ENCODE measurements at places on chromosomes 5 and 9. TPM values are rescaled to one million over a fixed set of nuclear protein-coding genes. Genes with fewer than 3 reads are reported as not detected.

Gene F2RL2
- 0.10 TPM for total RNA-seq

Gene PRELID1
- 279 TPM for total RNA-seq

Gene IL4
- total RNA-seq = not detected

Gene DMRT3
- not detected for total RNA-seq

Gene S1PR3
- total RNA-seq = 7.2 TPM

Gene PFN3
- total RNA-seq = not detected

Gene TAS2R1
- not detected for total RNA-seq

- H3K4me1 ChIP-seq = no peaks in the 10 kb centered on the region
- DNase-seq = no peak
- no peaks in the 10 kb centered on the region for H3K36me3 ChIP-seq
- no peak overlapping the region for H3K4me3 ChIP-seq
Measured at GRCh38 chr9:131800843-131801242, 61.0 kb upstream of the RAPGEF1 start.

- H3K4me1 ChIP-seq = no peaks in the 10 kb centered on the region
- no peak for DNase-seq
- no peak overlapping the region for H3K27ac ChIP-seq
- no peaks in the 10 kb centered on the region for H3K27me3 ChIP-seq
Measured at GRCh38 chr5:60136841-60137240, 243.3 kb upstream of the PDE4D start.

- H3K4me1 ChIP-seq = no peaks in the 10 kb centered on the region
- no peaks in the 10 kb centered on the region for H3K27me3 ChIP-seq
- peak overlapping the region; percentile 56 for H3K4me3 ChIP-seq
- DNase-seq = no peak
- H3K36me3 ChIP-seq = no peaks in the 10 kb centered on the region
- no peak overlapping the region for H3K27ac ChIP-seq
Measured at GRCh38 chr5:140869555-140869886, 764 bp downstream of the PCDHA11 start.

DNA sequence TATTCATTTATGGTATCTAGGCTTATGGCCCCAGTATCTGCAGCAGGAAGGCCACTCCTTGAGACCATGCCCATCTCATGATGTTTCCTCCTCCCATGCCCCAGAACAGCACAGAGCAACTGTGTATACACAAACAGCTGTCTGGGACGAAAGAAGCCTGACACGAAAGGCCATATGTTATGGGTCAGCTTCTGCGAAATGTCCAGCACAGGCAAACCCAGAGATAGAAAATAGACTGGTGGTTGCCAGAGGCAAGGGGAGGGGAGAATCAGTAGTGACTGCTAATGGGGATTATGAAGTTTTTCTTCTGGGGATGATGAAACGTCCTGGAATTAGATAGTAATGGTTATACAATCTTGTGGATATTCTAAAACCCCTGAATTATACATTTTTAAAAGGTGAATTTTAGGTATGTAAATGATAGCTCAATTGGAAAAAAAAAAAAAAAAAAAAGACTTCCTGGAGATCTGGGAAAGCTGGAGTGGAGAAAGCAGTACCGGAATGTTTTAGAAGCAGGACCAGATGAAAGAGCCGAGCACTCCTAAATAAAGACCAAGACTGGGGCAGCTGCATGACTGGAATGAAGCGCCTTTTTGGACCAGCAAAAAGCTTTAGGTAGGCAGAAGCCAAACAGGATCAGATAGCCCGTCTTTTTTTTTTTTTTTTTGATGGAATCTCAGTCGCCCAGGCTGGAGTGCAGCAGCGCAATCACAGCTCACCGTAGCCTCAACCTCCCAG lies 29.2 kb downstream of the PCDHGC5 start:
- H3K27ac ChIP-seq = no peak overlapping the region
- no peaks in the 10 kb centered on the region for H3K27me3 ChIP-seq
- peaks cover 28% of the 10 kb centered on the region for H3K36me3 ChIP-seq
- peaks cover 9% of the 10 kb centered on the region for H3K4me1 ChIP-seq
- no peak overlapping the region for H3K4me3 ChIP-seq

GRCh38 chr9:133792721-133793470 lies 54.7 kb upstream of the SARDH start:
- H3K4me3 ChIP-seq = no peak overlapping the region
- H3K27ac ChIP-seq = no peak overlapping the region
- DNase-seq = no peak
- H3K4me1 ChIP-seq = no peaks in the 10 kb centered on the region
- H3K27me3 ChIP-seq = no peaks in the 10 kb centered on the region

DNA sequence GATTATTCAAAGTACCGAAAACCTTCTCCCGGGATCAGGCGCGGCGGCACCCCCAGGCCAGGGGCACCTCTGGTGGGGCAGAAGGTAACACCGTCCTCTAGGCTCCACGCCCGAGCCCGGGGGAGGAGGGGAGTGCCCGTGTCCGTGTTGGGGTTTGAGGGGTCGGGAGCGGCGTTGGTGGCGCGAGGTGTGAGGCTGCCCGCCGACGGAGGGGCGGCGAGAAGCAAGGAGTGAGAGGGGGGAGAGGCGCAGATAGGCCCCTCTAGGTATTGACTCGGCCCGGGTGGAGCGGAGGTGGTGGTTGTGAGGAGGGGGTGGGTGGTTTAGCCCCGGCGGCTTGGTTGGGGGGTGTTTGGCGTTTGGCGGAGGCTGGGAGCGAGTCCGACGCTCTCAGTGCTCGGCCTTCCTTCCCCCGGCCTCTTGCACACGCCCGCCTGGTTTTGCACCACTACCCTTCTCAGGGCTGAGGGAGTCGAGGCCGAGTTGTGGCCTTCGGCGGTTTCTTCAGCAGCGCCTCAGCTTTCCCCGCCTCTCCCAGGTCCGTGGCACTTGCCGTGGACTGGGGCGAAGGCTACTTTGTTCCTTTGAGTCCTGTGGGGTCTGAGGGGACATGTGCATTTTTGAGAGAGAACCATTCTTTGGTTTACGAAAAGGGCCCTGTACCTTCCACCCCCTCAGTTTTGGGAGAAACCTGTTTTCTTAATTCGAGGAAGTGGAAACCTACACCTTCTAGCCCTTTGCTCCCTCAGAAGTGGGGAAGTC lies 450 bp downstream of the GPBP1 start:
- H3K27me3 ChIP-seq = no peaks in the 10 kb centered on the region
- DNase-seq = no peak

- H3K4me3 ChIP-seq = no peak overlapping the region
- DNase-seq = no peak
- H3K36me3 ChIP-seq = peaks cover 4% of the 10 kb centered on the region
- no peak overlapping the region for H3K27ac ChIP-seq
- no peaks in the 10 kb centered on the region for H3K27me3 ChIP-seq
Measured at GRCh38 chr9:34262971-34263370, 66.1 kb downstream of the KIF24 start.

GRCh38 chr9:136222906-136223285 lies 18.0 kb upstream of the LHX3 start:
- H3K4me1 ChIP-seq = no peaks in the 10 kb centered on the region
- H3K27me3 ChIP-seq = no peaks in the 10 kb centered on the region
- H3K27ac ChIP-seq = no peak overlapping the region
- peaks cover 2% of the 10 kb centered on the region for H3K36me3 ChIP-seq
- DNase-seq = no peak

DNA sequence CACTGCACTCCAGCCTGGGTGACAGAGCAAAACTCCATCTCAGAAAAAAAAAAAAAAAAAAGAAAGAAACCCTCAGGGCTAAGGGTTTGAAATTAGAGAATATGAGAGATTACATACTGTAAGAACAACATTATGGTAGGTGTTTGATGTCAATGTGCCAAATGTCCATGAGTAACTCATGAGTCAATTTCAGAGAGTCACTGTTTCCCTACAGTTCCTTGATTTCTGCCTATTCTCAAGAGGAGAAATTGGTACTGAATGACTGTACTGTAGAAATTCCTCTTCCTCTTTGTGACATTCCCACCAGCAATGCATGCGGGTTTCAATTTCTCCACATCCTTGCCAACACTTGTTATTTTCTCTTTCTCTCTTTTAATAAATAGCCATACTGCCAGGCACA lies 35.2 kb downstream of the MARVELD2 start:
- no peak overlapping the region for H3K4me3 ChIP-seq
- no peak overlapping the region for H3K27ac ChIP-seq
- DNase-seq = no peak
- H3K4me1 ChIP-seq = no peaks in the 10 kb centered on the region

- no peak overlapping the region for H3K27ac ChIP-seq
- no peaks in the 10 kb centered on the region for H3K4me1 ChIP-seq
- no peak for DNase-seq
- H3K4me3 ChIP-seq = no peak overlapping the region
- no peaks in the 10 kb centered on the region for H3K36me3 ChIP-seq
- no peaks in the 10 kb centered on the region for H3K27me3 ChIP-seq
Measured at GRCh38 chr9:116237456-116237855, 83.9 kb downstream of the PAPPA start.

GRCh38 chr5:54876-55569 lies 36.9 kb upstream of the PLEKHG4B start:
- H3K36me3 ChIP-seq = no peaks in the 10 kb centered on the region
- H3K27me3 ChIP-seq = peaks cover 26% of the 10 kb centered on the region
- H3K27ac ChIP-seq = no peak overlapping the region
- peaks cover 12% of the 10 kb centered on the region for H3K4me1 ChIP-seq
- DNase-seq = no peak
- peak overlapping the region; percentile 83 for H3K4me3 ChIP-seq

DNA sequence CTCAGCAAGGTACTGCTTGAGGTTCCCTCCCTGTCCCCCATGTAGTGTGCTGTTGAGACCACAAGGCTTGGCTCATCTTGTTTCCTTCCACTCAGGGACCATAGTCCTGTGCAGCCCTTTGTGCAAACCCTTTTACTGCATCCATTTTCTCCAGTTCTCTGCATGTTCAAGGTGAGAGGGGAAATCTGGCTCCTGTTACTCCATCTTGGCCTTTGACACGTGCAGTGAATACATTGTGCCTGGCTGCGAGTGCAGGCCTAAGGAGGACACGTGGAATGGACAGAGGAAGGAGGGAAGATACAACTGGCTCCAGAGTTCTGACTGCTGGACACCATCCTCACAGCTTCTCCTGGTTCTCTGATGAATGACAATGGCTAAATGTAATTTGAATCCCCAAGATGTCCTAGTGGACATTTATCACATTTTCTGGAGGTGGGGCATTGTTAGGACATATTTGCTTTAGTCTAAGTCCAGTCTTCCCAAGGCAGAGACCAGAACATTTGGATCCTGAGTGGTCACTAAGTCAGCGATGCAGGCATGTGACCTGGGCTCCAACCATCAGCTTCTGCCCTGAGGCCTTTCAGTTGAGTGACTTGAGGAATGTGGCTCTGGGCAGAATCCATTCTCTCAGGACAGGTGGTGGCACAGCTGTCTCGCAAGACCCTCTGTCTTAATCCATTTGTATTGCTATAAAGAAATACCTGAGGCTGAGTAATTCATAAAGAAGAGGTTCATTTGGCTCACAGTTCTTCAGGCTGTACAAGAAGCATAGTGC lies 189.0 kb upstream of the DAP start:
- H3K4me3 ChIP-seq = no peak overlapping the region
- no peak for DNase-seq
- no peaks in the 10 kb centered on the region for H3K27me3 ChIP-seq
- H3K4me1 ChIP-seq = no peaks in the 10 kb centered on the region
- no peaks in the 10 kb centered on the region for H3K36me3 ChIP-seq

GRCh38 chr5:175821790-175822211 lies 49.6 kb upstream of the CPLX2 start:
- no peak for DNase-seq
- no peaks in the 10 kb centered on the region for H3K36me3 ChIP-seq
- no peak overlapping the region for H3K4me3 ChIP-seq
- H3K27me3 ChIP-seq = no peaks in the 10 kb centered on the region
- no peak overlapping the region for H3K27ac ChIP-seq
- H3K4me1 ChIP-seq = peaks cover 16% of the 10 kb centered on the region

- DNase-seq = no peak
- H3K27ac ChIP-seq = no peak overlapping the region
- no peaks in the 10 kb centered on the region for H3K36me3 ChIP-seq
Measured at GRCh38 chr5:44900273-44900954, 91.7 kb downstream of the MRPS30 start.

DNA sequence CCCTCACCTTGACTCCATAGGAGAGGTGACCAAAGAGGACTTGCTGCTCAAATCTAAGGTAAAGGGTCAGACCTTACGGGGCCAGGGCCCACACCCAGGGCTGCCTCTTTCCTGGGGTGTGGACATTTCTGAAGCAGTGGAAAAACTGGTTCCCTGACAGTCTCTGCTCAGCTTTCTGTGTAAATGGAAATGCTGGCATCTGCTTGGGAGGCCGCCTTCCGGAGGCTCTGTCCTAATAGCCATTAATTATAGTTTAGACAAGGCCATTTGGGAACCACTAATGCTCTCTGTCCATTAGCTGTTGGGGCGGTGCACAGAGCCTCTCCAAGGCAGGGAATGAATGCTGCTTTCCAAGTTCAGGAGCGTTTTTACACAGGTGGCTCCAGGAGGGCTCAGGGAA lies 17.3 kb downstream of the USP20 start:
- no peaks in the 10 kb centered on the region for H3K4me1 ChIP-seq
- H3K27me3 ChIP-seq = no peaks in the 10 kb centered on the region
- H3K27ac ChIP-seq = no peak overlapping the region
- DNase-seq = no peak
- H3K36me3 ChIP-seq = 0 out of 2 replicates have a peak, but pooled peaks cover 2% of the 10 kb centered on the region
- H3K4me3 ChIP-seq = no peak overlapping the region

GRCh38 chr9:90985631-90986030 lies 184.0 kb downstream of the SYK start:
- no peaks in the 10 kb centered on the region for H3K36me3 ChIP-seq
- H3K4me1 ChIP-seq = no peaks in the 10 kb centered on the region
- no peak for DNase-seq
- H3K27me3 ChIP-seq = no peaks in the 10 kb centered on the region

- H3K36me3 ChIP-seq = no peaks in the 10 kb centered on the region
- H3K27me3 ChIP-seq = no peaks in the 10 kb centered on the region
- H3K4me3 ChIP-seq = no peak overlapping the region
Measured at GRCh38 chr5:83639911-83640310, 80.7 kb downstream of the HAPLN1 start.

DNA sequence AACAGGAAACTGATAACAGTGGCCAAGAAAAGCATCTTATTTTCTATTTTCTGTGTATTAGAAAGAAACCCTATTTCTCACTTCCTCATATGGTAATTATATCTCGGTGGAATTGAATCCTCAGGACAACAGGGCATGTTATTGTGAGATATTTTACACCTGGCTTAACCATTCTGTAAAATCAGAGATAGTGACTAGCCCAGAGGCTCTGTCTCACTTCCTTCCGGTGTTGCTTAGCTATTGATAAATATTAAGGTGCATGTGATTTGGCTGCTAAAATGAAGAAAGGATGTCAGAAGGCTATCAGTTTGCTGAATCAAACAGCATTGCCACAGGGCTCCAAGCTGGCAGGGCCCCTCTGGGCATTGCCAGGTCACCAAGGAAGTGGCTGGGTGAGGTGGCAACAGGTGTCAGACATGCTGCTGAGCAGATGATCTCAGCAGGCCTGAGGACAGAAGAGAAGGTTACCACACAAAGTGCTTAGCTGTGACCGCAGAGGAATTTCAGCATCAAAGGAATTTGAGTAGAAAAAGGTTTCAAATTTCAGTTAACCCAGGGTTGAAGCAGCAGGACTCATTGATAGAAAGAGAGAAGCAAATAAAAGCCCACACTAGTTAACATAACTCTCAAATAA lies 330.7 kb downstream of the PDE4D start:
- DNase-seq = no peak
- no peaks in the 10 kb centered on the region for H3K36me3 ChIP-seq
- H3K27ac ChIP-seq = no peak overlapping the region
- no peak overlapping the region for H3K4me3 ChIP-seq
- H3K27me3 ChIP-seq = no peaks in the 10 kb centered on the region

Data from H1 (cell line).